ENCODE measurements at places on chromosomes 4 and X.
A peak's percentile ranks its signal among the peaks of the same experiment; 100 is the strongest.

DNA sequence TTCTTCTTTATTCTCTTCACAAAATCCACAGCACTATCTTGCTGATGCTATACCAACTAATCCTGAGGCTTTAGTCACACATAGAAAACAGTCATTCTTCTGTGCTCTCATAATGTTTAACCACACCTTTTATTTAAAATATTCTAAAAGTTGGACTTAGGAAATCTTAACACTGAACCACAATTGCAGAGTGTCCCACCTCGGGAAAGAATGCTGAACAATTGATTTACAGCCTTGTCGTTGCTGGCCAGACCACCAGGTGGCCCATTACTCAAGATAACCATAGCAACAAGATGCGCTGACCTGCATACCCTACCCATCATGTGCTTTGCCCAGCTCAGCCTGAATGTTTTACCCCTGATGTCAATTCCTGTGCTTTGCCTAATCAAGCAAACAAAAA, 100.8 kb downstream of the ARSJ start:
- no peak for DNase-seq

GRCh38 chrX:46770817-46771163, 11.9 kb upstream of the SLC9A7 start:
- DNase-seq, result no peak

- no peak for DNase-seq
Observed at GRCh38 chr4:176031922-176032321, 33.7 kb upstream of the WDR17 start.

DNA sequence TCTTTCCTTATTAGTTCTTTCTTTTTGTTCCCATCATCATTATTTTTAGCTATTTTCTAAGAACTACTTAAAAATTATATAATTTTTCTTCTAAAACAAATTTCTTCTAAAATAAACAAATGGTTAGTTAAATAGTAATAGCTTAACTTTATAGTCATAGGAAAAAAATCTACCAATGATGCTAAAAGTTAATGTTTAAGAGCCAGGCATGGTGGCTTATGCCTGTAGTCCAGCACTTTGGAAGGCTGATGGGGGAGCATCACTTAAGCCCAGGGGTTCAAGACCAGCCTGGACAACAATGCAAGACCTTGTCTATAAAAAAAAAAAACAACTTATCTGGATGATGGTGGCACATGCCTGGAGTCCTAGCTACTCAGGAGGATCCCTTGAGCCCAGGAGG, 127.1 kb upstream of the ANXA3 start:
- no peak for DNase-seq

GRCh38 chr4:110472583-110473329, 3.2 kb upstream of the ENPEP start:
- DNase-seq, result no peak

DNA sequence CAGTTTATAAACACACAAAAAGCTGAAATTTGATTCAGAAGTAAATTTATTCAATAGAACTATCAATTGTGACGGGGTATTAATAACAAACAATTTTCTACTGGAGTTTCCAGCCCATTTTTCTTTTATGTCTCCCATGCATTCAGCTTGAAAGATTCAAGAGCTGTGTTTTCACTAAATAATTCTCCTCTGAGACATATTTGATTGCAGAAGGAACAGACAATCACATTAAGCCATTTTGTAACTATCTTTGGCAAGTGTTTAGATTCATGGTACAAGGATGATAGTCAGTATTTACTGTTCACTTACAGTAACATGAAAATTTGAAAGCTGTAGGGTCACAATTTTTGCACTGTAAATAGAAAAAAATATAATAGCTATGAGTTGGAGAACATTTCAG, 198.4 kb upstream of the TACR3 start:
- DNase-seq, result no peak

DNA sequence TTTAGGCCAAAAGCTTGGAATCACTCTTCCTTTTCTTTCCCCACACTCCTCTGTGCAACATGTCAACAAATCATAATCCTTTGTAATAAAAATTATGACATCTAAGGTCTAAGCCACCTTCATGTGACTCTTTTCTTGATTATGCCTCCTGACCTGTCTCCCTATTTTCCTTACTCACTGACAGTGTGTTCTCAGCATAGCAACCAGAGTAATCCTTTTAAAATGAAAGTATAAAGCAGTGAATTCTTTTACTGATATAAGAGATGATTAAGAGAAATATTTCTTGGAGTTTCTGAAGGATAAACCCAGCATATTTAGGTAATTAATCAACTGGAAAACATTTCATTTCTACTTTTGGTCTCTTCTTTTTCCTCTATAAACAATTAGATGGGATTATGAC, 44.7 kb downstream of the USO1 start:
- DNase-seq, result no peak

- no peak for DNase-seq
Observed at GRCh38 chr4:124144238-124144654, 568.3 kb downstream of the ANKRD50 start.

GRCh38 chr4:185847352-185848097, 35.5 kb upstream of the SORBS2 start:
- no peak for DNase-seq

- DNase-seq, result no peak
Observed at GRCh38 chr4:53531585-53532224, 59.6 kb downstream of the LNX1 start.

DNA sequence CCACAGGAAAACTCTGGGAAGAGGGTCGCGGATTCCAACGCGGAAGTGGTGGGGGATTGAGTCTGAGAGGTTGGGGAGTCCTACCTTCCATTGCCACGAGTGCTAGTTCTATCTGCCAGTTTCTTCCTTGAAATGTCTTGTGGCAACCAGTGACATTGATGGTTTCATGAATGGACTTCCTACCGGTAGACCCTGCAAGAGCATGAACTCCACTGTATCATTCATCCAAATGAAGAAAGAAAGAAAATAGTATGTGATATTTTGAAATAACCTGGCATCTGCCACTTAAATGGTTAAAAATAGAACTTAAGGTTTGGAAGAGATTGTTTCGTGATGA, 1.1 kb upstream of the SLC10A7 start:
- DNase-seq, result no peak

- no peak for DNase-seq
Observed at GRCh38 chr4:88090898-88091297, 67.5 kb downstream of the ABCG2 start.

DNA sequence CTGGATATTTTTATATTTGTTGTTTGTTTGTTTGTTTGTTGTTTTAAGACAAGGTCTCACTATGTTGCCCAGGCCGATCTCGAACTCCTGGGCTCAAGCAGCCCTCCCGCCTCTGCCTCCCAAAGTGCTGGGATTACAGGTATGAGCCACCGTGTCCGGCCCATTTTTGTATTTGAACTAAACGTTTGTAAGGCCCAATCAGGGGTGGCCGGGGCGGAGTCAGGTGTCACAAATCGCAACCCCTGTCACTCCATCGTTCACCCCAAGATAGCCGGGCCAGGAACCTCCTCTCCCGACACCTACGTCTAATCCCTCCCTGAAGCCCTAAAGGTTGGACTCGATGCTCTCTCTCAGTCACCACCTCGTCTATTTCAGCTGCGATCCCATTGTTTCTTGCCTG, 722 bp upstream of the EFHC2 start:
- DNase-seq, result peak; percentile 81

DNA sequence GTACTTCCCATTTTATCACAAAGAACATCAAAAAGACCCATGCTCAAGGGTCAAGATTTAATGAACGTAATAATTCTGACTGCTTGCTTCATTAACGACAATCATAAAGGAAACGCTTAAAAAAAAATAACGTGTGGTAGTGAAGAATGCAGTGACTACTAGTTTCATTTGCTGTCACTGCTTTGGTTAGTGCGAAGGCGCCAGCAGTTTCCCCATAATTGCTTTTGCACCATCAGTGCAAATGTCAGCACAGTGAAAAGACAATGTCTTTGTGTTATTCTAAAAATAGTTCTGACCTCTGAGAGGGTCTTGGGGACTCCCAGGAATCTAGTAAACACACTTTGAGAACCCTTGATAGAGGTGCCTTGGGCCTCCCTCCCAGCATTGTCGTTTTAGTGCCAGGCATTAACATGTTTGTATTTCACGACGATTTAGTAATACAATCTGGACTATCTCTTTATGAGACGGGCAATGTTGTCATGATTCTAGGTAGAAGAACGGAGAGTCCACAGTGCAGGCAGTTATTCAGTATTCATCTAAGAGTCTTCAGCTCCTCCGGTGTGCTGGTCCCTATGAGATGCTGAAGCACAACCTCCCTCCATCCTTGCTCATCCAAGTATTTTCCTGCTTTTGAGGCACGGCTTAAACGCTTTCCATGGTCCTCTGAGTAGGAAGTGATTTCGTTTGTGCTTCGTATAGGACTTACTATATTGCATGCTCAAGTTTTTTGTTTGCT, 71.0 kb downstream of the AFF1 start:
- DNase-seq, result peak; percentile 32

- DNase-seq, result no peak
Observed at GRCh38 chr4:72817012-72817411, 248.0 kb upstream of the ADAMTS3 start.

DNA sequence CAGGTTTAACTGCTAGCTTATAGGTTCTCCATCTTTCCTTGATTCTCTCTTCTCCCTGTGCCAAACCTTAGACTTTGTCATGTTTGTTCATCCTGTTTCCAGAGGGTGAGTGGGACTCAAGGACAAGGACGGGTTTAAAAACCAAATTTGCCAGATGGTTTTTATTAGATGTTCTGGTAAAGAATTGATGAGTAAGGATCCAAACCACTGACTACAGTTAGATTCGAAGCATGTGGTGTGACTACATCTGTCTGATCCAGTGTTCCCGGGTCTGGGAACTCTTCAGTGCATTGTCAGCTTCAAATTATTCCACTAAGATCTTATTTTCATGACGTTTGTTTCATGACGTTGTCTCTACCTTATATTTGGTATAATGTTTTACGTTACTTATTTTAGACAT, 37.5 kb downstream of the MTMR1 start:
- DNase-seq, result no peak

DNA sequence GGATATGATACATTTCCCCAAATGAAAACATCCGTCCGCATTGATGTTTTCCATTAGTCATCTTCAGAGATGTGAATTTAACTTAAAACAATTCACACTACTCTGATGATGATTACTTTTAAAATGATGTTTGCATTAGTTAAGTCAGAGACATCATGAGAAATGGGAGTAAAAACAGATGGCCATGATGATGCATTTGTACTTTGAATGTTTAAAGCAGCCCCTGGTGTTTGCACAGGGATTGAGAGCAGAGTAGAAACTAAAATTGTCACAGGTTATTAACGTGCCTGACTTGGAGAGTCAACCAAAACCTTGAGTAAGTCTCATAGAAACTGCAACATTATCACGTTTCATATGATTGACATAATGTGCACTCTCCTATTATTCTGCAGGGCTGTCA, 117.2 kb downstream of the CFAP299 start:
- no peak for DNase-seq

GRCh38 chrX:32987142-32987541, 224.2 kb downstream of the DMD start:
- DNase-seq, result no peak

DNA sequence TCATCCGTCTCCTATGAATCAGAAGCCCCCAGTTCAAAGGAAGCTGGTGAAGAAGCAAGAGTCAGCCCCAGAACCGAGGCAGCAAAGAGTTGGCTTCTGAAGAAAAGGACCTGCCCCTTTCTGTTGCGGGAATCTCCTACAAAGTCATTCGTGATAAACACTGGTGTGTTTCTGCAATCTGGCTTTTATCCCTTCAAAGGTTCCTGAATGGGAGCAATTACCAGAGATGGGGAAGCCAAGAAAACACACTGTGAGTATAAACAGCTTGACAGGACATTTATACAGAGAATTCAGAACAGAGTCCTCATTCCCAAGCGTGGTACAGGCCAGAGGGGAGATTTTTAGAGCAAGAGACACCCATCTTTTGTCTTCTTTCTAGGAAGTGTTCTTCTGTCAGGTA, 226.8 kb upstream of the LNX1 start:
- DNase-seq, result no peak

GRCh38 chrX:40757058-40757457, 21.7 kb upstream of the MED14 start:
- no peak for DNase-seq

- DNase-seq, result no peak
Observed at GRCh38 chr4:164423819-164424218, 330.1 kb upstream of the SMIM31 start.

- DNase-seq, result no peak
Observed at GRCh38 chrX:40314070-40314469, 216.3 kb upstream of the BCOR start.

DNA sequence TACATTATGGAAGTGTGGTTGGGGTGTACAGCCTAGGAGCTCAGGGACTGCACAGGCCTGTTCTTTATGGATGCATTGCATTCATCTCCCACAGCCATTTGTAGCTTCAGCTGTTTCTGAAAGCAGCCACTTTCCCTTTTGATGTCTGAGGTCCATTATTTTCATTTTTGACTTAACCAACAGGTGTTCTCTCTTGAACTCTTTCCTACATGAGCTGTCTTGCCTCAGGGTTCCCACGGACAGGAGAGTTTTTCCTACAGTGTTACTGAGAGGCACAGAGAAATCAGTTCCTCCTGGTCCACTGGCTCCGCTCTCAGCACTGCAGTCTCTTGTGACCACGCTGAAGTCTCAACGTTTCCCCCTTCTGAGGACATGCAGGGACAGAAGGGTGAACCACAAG, 87.2 kb downstream of the RASL11B start:
- DNase-seq, result no peak

- DNase-seq, result peak; percentile 58
Observed at GRCh38 chrX:41781500-41781899, 57.5 kb downstream of the GPR82 start.

DNA sequence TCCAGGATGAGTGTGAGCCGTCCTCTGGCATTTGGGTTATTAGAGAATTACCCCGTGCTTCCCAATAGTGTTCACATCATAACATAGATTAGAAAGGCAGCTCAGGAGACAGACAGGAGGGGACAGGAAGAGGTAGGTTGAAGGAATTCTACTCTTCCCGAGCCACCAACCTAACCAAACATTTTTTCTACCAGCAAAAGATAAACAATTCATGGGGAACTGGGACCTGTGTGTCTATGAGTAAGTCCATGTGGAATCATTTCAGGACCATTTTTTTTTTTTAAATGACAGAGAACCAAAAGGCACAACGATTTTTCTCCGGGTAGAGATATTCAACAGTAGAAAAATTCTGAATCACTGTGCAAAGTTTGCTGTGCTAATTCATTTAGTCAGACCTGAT, 174.2 kb upstream of the ETNPPL start:
- no peak for DNase-seq
